Right lung (tissue), 10 donors: ENCODE measurements at places on chromosomes 5 and 9. TPM values are rescaled to one million over a fixed set of nuclear protein-coding genes. Genes with fewer than 3 reads are reported as not detected.

Gene PCDHA7
- 0.63 TPM for polyA plus RNA-seq

- no peak for DNase-seq
Measured at GRCh38 chr5:351921-352245, 30.4 kb downstream of the AHRR start.

DNA sequence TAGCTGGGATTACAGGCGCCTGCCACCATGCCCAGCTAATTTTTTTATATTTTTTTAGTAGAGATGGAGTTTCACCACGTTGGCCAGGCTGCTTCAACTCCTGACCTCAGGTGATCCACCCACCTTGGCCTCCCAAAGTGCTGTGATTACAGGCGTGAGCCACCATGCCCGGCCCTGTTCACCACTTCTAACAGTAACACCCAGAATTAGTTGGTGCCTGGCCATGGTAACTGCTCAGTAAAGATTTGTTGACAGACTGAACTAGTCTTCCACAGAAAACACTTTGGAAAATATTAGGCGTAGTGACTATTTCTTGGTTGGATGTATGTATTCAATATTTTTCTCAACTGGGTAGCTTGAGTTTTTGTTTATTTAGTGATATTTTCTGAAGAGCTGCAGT is 24.0 kb downstream of the TUT7 start:
- no peak for DNase-seq

GRCh38 chr9:134955801-134956200 is 38.1 kb upstream of the FCN1 start:
- no peak for DNase-seq
